Stimulated activated CD4-positive, alpha-beta T cell treated with anti-CD3 and anti-CD28 coated beads, Interleukin-12 subunit alpha, Interleukin-12 subunit beta, amount 100 ng/mL, for 24 hours (primary cell): ENCODE measurements at places on chromosomes 13 and 19.

DNA sequence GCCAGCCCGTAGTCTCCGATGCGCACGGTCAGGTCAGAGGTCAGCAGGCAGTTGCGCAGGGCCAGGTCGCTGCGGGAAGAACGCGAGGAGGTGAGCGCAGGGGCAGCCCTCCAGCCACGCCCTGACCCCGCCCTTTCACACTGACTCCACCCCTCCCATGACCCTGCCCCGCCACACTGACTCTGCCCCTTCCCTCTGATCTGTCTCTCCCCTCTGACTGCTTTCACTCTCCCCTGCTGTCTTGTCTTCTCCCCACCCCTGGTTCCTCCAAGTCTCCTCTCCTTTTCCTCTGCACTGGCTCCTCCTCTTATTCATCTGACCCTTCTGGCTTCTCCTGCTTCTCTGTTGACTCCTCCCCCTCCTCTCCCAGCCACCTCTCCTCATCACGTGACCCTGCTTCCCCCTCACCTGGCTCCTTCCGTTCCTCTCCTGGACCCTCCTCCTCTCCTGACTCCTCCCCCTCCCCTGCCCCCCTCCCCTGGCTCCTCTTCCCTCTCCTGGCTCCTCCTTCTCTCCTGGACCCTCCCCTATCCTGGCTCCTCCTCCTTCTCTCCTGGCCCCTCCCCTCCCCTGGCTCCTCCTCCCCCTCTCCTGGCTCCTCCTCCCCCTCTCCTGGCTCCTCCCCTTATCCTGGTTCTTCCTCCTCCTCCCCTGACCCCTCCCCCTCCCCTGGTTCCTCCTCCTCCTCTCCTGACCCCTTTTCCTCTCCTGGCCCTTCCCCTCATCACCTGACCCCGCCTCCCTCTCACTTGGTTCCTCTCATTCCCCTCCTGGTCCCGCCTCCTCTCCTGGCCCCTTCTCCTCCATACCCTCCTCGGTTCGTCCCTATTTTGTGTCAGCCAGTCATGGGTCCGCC is 9.9 kb downstream of the LMTK3 start:
- peak; percentile 63 for DNase-seq

- DNase-seq: no peak
Observed at GRCh38 chr13:20336761-20337160, 104.6 kb upstream of the GJB6 start.

GRCh38 chr19:29651622-29652394 is 13.5 kb upstream of the PLEKHF1 start:
- no peak for DNase-seq

DNA sequence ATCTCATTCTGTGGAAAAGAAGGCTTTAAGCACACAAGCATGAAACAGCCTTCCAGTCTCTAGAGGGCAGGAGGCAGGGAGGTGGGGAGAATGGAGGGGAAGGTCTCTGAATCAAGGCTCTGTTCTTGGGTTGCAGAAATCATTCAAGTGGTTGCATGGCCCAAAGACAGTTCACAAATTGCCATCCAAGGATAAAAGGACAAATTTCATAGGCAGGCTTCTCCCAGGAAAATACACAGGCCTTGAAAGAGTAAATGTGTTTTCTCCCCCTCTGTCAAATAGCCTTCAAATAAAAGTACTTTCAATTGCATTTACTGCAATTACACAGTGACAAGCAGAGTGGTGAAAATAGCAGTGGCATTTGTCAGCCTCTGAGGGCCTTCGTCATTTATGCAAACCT is 450.8 kb downstream of the DCT start:
- DNase-seq: no peak

DNA sequence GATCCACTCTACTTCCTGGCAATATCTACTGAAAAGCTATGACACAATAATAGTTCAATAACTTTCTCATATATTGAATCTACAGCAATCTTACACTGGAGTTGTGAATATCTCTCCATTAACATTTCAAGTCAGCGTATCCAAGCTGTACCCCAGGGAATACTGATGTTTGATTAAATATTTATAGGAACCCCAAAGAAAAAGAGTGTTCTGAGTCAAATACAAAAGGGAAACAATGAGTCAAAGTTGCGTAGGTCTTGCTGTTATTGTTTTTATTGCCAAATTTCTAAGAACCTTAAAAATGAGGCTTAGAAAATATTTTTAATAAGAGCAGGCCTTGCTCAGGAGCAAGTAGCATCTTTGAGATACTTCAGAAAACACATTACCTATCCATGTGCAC is 415.5 kb downstream of the FGF14 start:
- DNase-seq: no peak

- DNase-seq: no peak
Observed at GRCh38 chr19:50512112-50512998, 1.4 kb downstream of the ASPDH start.

DNA sequence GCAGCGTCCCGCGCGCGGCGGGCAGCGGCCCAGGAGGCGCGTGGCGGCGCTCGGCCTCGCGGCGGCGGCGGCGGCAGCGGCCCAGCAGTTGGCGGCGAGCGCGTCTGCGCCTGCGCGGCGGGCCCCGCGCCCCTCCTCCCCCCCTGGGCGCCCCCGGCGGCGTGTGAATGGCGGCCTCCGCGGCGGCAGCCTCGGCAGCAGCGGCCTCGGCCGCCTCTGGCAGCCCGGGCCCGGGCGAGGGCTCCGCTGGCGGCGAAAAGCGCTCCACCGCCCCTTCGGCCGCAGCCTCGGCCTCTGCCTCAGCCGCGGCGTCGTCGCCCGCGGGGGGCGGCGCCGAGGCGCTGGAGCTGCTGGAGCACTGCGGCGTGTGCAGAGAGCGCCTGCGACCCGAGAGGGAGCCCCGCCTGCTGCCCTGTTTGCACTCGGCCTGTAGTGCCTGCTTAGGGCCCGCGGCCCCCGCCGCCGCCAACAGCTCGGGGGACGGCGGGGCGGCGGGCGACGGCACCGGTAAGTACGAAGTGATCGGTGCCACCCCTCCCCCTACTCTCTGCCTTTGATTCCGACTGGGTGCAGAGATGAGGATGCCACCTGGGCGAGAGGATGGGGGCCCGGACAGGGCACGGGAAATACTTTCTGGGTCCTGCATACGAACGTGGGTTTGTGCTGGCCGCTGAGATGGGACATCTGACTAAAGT is 874 bp downstream of the TRIM28 start:
- no peak for DNase-seq

DNA sequence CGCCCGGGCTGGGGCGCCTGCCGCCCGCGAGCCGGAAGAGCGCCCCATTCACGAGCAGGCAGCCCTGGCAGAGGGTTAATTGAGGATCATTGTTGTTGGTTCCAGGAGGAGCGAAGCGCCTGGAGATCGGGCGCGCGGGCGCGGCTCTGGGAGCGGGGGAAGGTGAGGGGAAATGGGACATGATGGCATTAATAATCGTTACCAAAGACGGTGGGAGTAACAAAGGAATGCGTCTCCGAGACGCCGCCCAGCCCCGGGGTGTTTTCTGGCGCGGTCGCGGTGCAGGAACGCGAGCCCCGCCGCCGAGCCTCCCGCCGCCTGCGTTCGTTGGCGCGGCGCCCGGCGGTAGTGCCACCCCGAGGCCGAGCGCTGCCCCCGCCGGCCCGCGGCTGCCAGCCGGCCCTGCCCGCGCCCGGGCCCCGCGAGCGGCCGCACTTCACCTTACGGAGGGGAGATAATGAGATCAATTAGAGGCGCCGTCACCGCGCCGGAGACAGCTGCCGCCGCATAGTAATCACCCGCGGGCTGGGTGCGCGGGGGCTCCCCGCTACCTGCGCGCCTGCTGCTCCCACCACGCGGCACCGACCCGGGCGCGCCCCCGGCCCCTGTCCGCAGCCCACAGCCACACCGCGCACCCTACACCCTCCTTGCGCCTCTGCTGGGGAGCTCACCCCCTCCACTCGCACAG is 2.8 kb downstream of the ZNF536 start:
- DNase-seq: no peak

- no peak for DNase-seq
Observed at GRCh38 chr13:113350065-113350937, 13.6 kb downstream of the GRTP1 start.
